Foreskin keratinocyte (primary cell): ENCODE measurements at places on chromosomes 6 and 20. TPM values are rescaled to one million over a fixed set of nuclear protein-coding genes. Genes with fewer than 3 reads are reported as not detected.

ADTRP gene
- total RNA-seq, result 3.1 and 5.5 TPM in 2 replicates

FERMT1 gene
- total RNA-seq, result 138 and 276 TPM in 2 replicates

RNF8 gene
- total RNA-seq, result 32.3 and 34.0 TPM in 2 replicates

ADGRF5 gene
- 0.03 TPM in 1 of 2 replicates, not detected in the other for total RNA-seq

MATN4 gene
- 0.10 TPM in 1 of 2 replicates, not detected in the other for total RNA-seq

ARMC12 gene
- 0.14 and 0.27 TPM in 2 replicates for total RNA-seq

NFYA gene
- 22.5 and 22.9 TPM in 2 replicates for total RNA-seq

CD24 gene
- total RNA-seq, result 251 and 321 TPM in 2 replicates

FOXQ1 gene
- 2.8 and 4.5 TPM in 2 replicates for total RNA-seq
